Left kidney (tissue), 8 donors: ENCODE measurements at places on chromosomes 11 and 22.

DNA sequence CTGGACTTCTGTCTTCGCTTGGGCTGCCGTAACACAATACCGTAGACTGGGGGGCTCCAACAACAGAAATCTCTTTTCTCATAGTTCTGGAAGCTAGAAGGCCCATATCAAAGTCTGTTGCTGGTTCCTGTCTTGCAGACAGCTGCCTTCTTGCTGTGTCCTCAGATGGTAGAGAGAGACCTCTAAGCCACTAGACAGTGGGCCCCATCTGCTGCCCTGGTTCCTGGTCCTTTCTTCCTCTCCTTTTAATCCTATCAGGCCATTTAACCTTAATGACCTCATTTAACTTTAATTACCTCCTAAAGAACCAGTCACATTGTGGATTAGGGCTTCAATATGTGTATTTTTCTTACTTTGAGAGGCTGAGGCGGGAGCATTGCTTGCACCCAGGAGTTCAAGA lies 9.4 kb downstream of the CEP164 start:
- no peak for DNase-seq

DNA sequence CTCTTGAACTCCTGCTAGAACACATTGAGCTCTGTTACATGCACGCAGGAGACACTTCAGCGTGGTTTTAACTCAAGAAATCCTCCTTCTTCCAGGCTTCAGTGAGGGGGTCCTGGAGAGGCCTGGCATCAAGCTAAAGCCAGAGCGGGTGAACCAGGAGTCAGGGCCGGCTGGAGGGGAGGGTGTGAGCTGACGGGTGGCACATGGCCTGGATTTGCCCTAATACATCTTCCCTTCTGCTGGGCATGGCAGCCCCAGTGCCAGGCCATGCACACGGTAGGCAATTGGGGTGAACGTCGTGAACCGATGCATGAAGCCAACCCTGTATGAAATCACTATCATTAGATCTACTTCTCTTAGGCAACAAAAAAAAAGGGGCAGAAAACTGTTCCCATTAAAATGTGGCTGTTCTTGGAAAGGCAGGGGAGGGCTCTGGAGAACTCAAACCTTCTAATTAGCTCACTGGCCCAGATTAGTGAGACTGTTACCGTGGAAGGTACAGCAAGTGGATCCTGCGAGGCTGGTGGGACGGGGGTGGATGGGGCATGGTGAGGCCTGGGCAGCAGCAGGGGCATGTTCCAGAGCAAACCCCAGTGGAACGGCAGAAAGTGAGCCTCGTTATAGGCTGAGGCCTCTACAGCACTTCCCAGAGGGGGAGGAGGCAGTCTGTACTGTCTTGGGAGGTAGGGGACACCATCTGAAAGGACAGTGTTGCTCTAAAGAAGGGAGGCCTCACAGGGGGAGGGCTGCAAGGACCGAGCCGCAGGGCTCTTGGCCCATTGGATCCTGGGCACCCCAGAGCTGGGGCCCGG lies 10.6 kb downstream of the IFT27 start:
- DNase-seq = no peak

GRCh38 chr22:41478891-41479521 lies 10.1 kb downstream of the ACO2 start:
- DNase-seq = no peak

- DNase-seq = no peak
Measured at GRCh38 chr11:4884361-4884760, 2.7 kb downstream of the OR51T1 start.

GRCh38 chr11:57639321-57640067 lies 10.2 kb downstream of the YPEL4 start:
- peak; percentile 96 for DNase-seq

- no peak for DNase-seq
Measured at GRCh38 chr11:106159836-106160235, 82.4 kb downstream of the AASDHPPT start.

DNA sequence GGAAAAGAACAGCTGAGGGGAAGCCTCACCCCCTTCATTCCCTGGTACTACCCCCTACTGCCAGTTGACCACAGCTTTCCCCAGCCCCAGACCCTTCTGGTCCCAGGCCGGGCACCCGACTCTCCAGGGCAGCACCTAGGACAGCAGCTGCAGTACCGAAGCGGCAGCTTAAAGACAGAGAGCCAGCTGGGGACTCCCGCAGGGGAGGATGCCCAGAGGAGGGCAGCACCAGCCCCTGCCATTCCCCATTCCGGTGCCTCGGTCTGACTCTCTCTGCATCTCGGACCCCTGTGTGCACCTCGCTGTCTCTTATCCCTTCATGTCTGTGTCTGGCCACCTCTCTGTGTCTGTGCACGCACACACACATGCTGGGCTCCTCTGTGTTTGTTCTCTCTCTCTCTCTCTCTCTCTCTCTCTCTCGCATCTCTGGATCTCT lies 9.4 kb downstream of the IGSF9B start:
- DNase-seq = no peak

DNA sequence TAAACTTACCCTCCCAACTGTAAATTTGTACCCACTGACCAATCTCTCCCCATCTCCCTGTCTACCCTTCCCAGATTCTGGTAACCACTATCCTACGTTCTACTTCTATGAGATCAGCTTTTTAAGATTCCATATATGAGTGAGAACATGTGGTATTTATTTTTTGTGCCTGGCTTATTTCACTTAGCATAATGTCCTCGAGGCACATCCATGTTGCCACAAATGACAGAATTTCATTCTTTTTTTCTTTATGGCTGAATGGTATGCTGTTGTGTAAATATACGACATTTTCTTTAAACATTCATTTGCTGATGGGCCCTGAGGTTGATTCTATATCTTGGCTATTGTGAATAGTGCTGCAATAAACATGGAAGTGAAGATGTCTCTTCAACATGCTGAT lies 74.7 kb upstream of the RRM1 start:
- no peak for DNase-seq

GRCh38 chr11:93907901-93908300 lies 57.5 kb upstream of the VSTM5 start:
- no peak for DNase-seq

GRCh38 chr11:61926235-61926634 lies 8.9 kb upstream of the RAB3IL1 start:
- no peak for DNase-seq

GRCh38 chr11:12455938-12456337 lies 78.6 kb downstream of the PARVA start:
- no peak for DNase-seq

DNA sequence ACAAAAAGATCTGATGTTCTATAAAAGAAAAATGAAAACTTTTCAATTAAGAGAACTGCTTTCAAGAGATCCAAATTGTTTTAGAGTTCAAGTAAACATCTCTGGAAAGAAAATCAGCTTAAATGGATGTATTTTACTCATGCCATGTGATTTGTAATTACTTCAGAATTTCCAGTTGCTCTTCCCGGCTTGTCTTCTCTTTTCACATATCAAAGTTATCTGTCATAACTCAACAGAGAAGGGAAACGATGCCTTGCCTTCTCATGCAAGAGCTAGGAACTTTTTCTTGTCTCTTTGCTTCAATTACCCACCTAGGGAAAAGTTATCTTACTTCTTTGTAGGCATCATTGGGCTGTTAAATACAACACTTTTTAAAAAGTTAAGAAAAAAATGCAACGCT lies 255.2 kb upstream of the POU2AF2 start:
- no peak for DNase-seq

- no peak for DNase-seq
Measured at GRCh38 chr11:35531246-35531645, 5.8 kb upstream of the PAMR1 start.

DNA sequence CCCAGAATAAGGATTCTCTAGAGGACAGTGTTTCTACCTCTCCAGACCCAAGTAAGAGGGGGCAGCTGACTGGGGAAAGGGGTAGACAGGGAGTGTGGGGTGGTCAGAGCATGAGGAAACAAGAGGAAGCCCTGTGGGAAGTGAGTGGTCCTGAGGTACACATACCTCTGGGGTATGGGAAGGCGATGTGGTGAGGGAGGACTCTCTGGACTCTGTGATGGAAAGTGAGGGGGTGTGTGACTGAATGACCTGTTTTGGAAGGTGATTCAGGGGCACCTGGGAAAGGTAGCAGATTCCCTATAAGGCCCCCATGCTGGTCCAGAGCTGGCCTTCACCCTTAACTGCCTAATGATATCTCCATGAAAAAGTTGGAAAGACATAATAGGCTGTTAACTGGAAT lies 80.1 kb downstream of the DEPDC5 start:
- no peak for DNase-seq

- DNase-seq = no peak
Measured at GRCh38 chr11:114259551-114259983, 36.6 kb upstream of the NNMT start.
